ENCODE measurements at places on chromosomes 16 and 17. TPM values are rescaled to one million over a fixed set of nuclear protein-coding genes. Genes with fewer than 3 reads are reported as not detected.

The ARHGAP44 gene
- 1.6 TPM for total RNA-seq

The DLX4 gene
- total RNA-seq: 23.7 TPM

The TANGO6 gene
- 31.5 TPM for total RNA-seq

The SKAP1 gene
- total RNA-seq: not detected

The KRTAP16-1 gene
- not detected for total RNA-seq

The CSH1 gene
- not detected for total RNA-seq

The TPPP3 gene
- total RNA-seq: 1.6 TPM

- DNase-seq: peak; percentile 6
Measured at GRCh38 chr17:11608396-11608795, 10.1 kb downstream of the DNAH9 start.

DNA sequence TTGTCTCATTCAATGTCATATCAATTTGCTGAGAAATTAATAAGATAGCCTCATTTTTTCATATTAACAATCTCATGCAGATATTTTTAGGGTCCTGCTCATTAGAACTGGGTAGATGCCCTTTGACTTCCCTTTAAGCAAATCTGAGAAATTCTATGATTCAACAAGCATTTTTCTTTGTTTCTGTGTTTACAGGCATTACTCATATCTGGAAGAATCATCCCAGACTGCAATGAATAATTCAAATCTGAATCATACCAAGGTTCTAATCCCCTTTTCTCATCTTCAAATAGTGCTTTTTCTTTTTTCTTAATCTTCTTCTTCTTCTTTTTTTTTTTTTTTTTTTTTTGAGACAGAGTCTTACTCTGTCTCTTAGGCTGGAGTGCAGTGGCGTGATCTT is 69.2 kb upstream of the KIFC3 start:
- DNase-seq: no peak

GRCh38 chr17:1094591-1094990 is 85.2 kb downstream of the ABR start:
- DNase-seq: no peak

- DNase-seq: no peak
Measured at GRCh38 chr16:82937926-82938520, 311.3 kb downstream of the CDH13 start.

DNA sequence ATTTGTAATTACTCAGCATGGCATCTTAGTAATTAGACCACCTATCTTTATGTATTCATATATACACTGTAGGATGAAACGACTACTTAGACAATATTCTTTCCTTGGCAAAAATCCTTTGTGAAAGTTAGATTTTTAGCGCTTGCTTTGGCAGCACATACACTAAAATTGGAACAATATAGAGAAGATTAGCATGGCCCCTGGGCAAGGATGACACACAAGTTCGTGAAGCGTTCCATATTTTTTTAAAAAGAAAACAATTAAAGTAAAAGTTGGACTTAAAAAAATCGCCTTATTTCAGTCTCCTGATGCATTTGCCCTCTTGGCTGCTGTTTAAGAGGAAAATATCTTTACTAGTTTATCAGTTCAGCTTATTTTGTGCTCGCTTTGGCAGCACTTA is 10.5 kb downstream of the IGSF6 start:
- no peak for DNase-seq

- no peak for DNase-seq
Measured at GRCh38 chr16:71954699-71955195, 45.5 kb downstream of the PKD1L3 start.

DNA sequence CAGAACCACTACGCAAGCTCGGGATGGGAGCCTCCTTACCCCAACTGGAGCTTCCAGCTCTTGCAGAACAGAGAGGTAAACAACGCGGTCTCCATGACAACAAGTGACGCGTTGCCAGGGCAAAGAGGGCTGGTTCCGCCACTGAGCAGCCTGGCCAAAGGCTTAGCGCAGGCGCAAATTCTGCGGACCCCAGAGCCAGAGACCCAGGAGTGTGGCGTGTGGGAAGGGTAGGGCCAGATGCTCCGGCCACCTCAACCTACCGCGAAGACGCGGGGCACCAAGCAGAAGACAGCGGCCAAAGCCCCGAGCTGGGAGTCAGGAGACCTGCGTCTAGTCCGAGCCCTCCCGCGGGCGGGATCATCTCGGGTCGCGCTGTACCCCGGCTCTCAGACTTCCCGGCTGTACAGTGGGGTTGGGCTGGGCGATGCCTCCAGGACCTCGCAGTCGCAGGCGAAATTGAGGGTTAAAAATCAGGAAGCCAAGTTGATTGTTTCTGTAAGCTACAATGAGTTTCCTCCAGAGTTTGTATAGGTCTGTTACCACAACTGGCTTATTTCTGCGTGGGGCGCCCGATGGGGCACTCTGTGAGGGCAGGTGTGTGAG is at the start of gene TEKT1:
TEKT1 (minus strand) TSS at position 69 of the 603 bp plus-strand sequence. CDS start 1,353 bp downstream, outside the sequence.
- DNase-seq: peak; percentile 8
